ENCODE measurements at places on chromosomes 3 and 15.
A peak's percentile ranks its signal among the peaks of the same experiment; 100 is the strongest.

GRCh38 chr3:16906682-16907081 lies 21.9 kb downstream of the PLCL2 start:
- DNase-seq: no peak

- no peak for DNase-seq
Observed at GRCh38 chr3:179565496-179565895, 2.8 kb downstream of the ACTL6A start.

DNA sequence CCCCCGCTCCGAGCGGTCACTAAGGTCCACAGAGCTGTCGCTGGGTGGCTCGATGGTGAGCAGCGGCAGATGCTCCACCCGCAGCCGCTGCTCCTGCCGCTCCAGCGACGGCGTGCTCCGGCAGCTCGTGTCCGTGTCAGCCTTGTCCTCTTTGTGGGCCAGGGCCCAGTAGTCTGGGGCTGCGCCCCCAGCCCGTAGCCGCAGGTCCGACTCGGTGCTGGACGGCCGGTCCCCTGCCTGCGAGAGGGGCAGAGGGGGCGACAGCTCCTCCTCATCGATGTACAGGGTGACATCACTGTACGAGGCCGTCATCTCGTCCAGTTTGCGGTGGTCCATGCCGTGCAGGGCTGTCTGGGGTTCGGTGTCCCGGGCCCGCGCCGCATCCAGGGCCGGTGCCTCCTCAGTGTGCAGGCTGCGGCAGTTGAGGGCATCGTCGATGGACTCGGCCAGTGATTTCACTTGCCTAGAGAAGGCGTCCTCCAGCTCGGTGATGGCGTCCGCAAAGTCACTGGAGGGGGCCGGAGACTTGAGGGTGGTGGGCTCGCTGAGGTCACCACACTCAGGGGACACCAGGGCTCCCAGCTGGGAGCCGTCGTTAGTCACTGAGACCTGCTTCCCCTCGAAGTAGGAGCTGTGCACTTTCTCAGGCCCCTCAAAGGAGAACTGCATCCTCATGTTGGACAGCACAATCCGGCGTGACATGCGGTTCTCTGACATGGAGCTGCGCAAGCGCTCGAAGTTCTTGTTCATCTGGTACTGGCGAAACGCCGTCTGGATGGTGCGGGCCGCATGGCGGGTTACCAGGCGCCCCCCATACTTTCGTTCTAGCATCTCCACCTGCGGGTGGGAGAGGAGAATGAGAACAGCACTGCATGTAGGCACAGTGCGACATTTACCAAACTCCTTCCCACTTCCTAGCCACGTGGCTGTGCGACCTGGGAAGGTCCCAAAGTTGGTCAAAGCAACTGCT lies 94.8 kb upstream of the RPL32 start:
- no peak for DNase-seq

- DNase-seq: no peak
Observed at GRCh38 chr3:64612082-64612860, 75.5 kb downstream of the ADAMTS9 start.

GRCh38 chr15:81222007-81222406 lies 25.3 kb downstream of the IL16 start:
- DNase-seq: no peak

- DNase-seq: no peak
Observed at GRCh38 chr3:116331380-116331779, 113.9 kb downstream of the LSAMP start.

- DNase-seq: no peak
Observed at GRCh38 chr3:16533928-16534574, 20.6 kb upstream of the RFTN1 start.

- DNase-seq: no peak
Observed at GRCh38 chr3:143668924-143669790, 179.1 kb downstream of the SLC9A9 start.

DNA sequence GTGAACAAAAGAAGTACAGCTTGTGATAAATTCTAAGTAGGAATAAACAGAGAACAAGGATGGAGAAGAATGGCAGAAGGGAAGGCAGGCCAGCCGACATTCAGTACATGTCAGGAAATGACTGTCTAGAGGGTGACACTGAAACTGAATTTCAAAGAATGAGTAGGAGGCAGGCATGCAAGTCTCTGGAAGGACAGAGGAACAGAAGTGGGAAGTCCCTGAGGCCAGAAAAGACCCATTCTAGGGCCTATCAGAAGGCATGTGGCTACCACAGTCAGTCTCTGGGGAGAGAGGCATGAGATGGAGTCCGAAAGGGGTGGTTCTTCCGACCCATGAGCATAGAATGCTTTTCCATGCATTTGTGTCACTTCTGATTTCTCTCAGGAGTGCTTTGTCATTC lies 243.5 kb upstream of the UBE2E2 start:
- no peak for DNase-seq

- no peak for DNase-seq
Observed at GRCh38 chr15:34360298-34360697, 6.7 kb downstream of the LPCAT4 start.

DNA sequence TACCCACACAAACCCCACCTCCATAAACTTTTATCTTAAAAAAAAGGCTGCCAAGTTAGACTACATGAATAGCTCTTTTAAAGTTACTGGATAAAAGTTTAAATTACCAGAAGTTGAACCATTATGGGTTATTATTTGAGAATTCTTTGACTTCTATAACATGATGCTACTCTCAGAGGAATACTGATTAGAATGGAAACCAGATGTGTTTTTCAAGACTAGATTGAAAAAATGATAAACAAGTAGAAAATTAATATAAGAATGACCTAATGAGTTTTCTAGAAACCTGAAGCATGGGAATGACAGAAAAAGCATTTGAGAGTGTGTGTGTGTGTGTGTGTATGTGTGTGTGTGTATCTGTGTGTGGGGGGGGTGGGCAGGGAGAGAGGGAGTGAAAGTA lies 12.4 kb upstream of the FGF7 start:
- DNase-seq: no peak

DNA sequence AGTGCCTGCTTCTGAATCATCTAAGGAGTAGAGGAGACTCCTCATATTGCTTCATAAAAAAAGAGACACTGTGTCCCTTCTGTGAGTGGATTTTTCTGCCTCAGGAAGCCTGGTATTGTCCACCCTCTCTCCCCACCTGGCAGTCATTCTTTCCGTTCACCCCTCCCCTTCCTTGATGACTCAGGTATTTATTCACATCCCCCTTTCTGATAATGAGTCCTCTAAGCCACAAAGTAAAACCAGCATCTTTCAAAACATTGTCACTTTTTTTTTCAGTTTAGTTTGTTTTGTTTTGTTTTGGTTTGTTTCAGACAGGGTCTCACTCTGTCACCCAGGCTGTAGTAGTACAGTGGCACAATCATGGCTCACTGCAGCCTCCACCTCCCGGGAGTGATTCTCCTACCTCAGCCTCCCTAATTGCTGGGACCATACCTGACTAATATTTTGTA lies 65.2 kb upstream of the UBE2E1 start:
- DNase-seq: peak; percentile 29

DNA sequence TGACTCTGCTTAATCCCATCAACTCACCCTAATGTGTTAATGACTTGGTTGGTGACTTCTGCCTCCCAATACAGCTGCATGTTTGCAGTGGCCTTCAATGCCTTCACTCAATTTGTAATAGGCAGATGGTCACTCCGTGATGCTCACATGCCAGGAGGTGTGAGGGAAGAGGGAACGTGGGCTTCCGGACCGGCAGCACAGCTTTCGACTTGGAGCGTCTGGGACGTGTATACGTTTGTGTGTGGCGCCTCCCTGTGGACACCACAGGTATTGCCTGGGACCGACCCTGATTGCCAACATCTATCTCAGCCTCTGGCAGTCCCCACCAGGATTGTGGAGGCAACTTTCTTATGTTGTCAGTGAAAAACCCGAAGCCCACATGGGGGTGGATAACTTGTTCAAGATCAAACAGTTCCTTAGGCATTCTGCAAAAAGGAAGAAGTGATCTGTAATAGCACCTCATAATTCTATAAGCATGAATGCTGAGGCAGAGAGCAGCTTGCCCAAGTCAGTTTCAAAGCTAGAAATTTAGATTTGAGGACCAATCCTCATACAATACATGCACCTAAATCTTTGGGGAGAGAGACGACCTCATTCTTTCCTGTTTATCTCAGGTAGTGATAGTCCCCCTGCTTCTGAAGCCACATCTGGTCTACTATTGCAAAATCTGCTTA lies 16.9 kb downstream of the MRPL46 start:
- peak; percentile 67 for DNase-seq

DNA sequence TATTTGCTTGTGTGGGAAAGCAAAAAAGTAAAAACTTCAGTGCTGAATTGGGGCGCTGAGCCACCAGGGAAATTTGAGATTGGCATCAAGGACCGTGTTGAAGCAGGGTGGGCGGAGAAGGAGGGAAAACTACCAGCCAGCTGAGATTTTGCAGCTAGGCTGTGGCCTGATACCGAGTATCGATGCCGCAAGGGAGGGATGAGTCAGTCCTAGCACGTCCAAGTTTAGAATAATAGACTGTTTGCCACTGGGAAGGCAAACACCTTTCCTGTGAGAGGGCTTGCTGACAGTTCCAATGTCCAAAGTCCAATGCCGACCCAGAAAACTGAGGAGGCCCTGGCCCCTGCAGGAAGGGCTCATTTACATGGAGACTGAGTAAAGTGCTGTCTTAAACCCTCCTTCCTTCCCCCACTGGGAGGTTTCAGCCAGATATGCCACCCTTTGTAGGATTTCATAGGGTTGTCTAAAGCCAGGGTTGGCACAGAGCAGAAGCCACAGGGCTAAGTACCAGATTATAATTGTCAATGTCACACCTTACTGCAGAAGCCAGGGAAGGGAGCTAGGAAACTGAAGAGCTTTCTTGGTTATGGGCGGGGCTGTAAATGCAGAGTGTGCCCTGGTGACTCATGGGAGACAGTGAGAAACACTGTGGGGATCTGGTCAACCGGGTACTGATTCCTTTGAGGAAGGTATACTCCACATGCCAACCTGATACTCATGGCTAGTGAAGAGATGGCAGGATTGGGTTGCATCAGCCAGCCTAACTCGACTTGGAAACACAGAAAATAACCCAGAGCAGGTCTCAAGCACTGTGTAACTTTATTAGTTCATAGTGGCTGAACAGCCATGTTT lies 28.4 kb upstream of the PIK3CB start:
- no peak for DNase-seq

- peak; percentile 87 for DNase-seq
Observed at GRCh38 chr3:187748050-187748481, 2.8 kb upstream of the BCL6 start.

DNA sequence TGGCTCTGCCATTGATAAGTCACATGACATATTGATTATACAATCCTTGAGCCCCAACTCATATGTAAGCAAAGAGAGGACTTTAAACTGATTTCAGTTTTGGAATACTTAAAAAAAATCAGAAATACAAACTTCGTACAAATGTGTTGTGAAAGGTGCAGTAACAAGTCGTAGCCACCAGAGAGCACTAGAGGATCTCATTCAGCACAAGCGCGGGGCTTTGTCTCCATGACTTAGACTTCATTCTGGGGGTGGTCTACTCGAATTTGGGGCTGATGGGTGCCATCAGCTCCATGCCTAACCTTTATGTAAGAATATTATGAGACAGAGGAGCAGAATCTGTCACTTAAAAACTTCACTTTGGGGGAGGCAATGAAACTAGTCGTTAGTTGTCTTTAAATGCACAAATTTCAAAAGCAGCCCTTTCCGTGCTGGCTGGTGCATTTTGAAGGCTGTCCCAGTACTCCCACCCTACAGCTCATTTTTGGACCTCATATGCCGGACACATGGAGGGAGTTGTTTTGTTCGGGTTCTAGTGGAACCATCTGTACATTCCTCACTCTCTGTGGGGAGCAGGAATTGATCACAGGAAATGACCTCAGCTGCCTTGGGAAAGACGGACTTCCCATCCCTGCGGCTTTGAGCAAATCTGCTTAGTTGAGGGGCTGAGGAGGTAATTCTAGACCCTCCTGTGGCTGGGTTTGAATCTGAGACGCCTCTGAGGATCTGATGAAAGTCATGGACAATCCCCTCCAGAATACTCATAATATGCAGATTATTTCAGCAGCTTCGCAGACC lies 27.5 kb upstream of the MASP1 start:
- no peak for DNase-seq

GRCh38 chr3:195595785-195596531 lies 12.2 kb upstream of the APOD start:
- no peak for DNase-seq

Measured in stimulated activated CD4-positive, alpha-beta T cell treated with anti-CD3 and anti-CD28 coated beads, TNF-alpha, amount 100 ng/mL, for 48 hours (primary cell).